ENCODE measurements at places on chromosomes 13 and 19.

DNA sequence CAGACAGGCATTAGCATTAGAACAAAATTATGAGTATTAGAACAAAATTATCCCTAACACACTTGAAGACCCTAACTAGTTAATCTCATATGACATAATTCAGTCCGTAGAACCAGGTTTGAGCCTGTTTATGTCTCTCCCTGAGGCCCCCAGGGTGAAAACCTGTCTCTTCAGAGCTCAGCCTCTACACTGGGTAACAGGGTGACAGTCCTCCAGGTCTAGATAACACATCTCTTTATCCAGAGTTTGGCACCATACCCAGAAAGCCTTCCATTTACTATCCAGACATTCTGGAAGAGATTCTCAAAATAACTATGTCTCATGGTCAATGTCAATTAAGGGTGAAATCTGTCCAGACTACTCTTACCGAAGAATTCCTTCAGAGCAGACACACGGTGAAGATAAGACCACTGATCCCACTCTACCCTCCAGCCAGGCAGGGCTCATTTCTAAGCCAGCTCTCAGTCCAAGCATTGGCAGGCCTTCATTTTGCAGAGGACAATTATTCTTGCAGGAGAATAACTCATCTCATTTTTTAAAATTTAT is 1195.3 kb downstream of the EFNB2 start:
- no peak for DNase-seq

DNA sequence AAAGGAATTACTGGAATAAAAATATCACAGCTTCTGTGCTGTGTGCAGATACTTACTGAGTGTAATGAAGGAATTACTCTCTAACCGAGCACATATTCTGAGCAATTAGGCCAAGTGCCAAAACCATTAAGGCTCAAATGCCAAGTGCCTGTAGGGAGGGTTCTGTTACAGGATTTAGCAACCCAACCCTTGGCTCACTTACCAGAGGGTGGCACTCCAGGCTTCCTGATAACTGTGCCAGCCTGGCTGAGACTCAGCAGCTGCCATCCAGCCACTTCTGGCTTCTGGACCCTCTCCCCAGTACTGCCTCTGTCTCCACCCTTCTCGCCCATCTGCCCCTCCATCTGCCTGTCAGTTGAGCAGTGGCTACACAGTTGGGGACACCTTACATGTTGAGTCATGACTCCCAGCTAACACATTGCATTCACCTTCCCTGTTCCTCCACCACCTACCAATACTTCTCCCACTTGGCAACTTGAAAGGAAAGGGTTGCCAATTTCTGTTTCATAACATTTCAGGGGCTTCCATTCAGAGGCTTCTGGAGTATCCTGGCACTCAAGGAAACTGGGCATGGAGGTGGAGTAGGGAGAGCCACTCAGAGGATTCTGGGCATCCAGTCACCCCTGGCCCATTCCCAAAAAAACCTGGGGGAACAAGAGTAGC is 110.5 kb downstream of the COG6 start:
- DNase-seq = peak; percentile 9

DNA sequence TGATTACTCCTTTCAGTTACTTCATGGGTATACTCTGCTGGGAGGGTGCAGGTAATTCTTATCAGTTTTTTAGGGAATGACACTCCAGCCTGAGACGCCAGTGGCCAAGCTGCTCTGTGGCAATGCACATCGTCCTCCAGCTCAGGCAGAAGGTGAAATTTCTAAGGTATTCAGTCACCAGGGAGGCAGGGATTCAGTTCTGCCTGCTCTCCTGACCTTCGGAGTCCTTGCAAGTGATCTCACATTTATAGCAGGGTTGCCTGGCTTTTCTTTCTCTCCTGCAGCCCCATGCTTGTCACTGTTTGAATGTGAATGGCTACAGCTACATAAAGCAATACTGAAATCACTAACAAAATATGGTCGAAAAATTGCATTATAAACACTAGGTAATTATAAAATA is 1447.5 kb downstream of the EFNB2 start:
- no peak for DNase-seq

DNA sequence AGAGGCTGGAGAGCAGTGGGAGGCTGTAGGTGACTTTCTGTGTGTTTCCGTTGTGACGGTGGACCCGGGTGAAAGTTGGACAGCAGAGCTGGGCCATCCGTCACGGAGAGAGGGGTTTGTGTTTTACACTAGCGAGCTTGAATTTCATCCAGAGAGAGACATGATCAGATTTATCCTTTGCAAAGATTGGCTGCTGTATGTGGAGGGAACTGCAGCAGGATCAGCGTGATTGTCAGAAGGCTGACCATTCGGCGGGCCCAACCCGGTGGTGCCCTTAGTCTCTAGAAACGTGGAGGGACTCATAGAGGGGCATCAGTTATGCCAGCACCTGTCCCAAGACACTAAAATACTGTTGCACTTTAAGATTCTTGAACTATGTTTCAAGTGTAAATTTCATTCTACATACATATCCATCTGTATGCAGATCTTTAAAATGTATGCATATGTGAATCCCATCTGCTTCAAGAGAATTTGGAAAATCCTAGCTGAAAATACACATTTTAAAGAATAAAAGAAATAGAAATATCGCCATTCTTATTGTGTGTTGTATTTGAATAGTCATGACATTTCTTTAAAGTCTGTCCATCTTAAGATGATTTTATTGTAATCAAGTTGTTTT is 7.0 kb downstream of the FAM124A start:
- DNase-seq = no peak

- DNase-seq = no peak
Measured at GRCh38 chr19:13838435-13839129, 38.4 kb upstream of the NANOS3 start.

GRCh38 chr19:31066385-31066784 is 282.9 kb downstream of the TSHZ3 start:
- DNase-seq = no peak

DNA sequence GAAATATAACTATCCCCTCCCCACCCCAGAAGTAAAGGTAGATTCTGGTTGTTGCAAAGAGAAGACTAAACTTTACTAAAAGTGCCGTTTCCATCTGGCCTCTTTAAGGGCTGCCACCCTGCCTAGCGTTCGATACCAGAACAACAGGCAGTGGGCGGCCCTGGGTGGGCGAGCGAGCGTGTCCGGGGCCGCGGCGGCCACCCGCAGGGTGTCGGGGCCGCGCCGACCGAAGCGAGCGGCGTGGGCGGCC is 2.6 kb downstream of the FGF9 start:
- no peak for DNase-seq

- no peak for DNase-seq
Measured at GRCh38 chr19:17719730-17720400, 585 bp downstream of the MAP1S start.

DNA sequence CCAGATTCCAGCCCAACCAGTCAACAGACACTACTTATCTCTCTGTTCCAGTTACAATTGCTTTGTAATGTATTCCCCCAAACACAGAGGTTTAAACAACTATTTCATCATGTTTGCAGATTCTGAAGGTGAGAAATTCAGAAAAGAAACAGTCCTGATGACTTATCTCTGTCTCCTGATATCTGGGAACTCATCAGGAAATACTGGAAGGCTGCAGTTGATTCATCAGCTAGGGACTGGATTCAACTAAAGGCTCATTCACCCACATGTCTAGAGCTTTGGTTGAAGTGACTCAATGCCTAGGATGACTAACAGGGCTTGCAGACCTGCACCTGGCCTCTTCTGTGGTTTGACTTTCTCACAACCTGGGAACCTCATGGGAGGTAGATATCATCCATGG is 56.6 kb upstream of the GPC6 start:
- no peak for DNase-seq

- DNase-seq = no peak
Measured at GRCh38 chr13:86108334-86108733, 309.1 kb upstream of the SLITRK6 start.

DNA sequence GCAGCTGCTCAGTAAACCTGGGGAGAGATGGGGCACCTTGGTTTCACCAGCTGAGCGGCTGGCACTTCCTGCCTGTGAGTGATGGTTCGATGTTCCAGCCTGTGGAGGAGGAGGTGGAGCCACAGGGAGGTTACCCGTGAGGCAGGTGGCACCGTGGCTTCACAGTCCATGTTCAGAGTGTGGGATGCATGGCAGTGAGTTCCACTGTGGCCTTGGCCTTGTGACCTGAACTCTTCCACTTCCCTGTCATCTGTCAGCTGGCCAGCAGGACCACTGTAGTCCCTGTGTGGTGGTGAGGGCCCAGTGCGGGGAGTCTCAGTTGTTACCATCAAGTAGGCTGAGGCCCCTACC is 16.9 kb downstream of the SMARCA4 start:
- no peak for DNase-seq

DNA sequence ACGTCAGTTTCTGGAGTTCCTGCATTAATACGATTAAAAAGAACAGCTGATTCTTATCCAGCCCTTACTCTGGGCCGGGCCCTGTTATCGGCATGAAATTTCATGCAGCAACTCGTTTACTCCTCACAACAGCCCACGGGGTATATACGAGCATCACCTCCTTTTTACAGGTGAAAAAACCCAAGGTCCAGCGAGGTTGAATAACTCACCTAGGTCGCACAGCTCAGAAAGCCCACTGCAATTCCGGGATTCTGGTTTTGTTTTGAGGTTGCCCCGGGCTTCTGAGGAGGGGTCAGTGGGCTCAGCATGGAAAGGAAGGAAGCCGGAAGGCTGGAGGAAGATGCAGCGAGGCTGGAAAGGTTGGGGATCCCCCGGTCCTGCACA is 577 bp upstream of the ACP7 start:
- no peak for DNase-seq
